ENCODE measurements at places on chromosomes 13 and 19.

- no peak for DNase-seq
Observed at GRCh38 chr19:41321600-41322270, 11.8 kb downstream of the CCDC97 start.

GRCh38 chr19:38778733-38779132 lies 5.4 kb upstream of the LGALS7 start:
- DNase-seq: no peak

- no peak for DNase-seq
Observed at GRCh38 chr19:11457115-11457514, 21.7 kb downstream of the PRKCSH start.

DNA sequence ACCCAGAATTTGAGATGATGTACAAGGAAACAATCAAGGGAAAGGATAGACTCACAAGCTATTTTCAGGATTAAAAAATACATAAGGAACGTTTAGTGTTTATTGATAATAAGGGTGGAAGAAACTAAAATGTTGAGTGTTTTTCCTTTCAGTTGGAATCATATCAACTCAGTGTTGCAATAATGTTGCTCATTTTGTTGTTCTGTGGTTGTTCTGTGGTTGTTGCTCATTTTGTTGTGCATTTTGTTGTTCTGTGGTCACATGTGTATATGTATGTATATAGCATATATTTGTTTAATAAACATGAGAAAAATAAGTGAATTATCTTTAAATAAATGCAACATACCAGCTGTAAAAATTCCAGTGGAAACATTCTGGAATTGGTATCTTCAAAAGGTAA lies 262.4 kb upstream of the SPRY2 start:
- no peak for DNase-seq

DNA sequence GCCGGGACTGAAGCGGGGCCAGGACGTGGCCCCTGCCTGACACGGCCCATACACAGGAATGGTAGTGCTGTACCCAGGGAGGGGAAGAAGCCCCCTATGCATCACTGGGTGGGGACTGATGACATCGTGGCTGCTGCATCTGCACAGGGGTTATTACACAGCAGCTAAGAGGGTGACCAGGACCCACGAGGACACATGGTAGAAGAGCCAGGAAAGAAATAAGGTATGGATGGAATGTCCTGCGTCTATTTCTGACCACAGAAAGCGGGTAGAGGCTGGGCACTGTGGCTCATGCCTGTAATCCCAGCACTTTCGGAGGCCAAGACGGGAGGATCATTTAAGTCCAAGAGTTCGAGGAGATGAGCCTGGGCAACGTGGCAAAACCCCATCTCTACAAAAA lies 24.1 kb downstream of the DCAF15 start:
- DNase-seq: no peak

- no peak for DNase-seq
Observed at GRCh38 chr19:3071768-3072167, 9.5 kb upstream of the TLE5 start.

DNA sequence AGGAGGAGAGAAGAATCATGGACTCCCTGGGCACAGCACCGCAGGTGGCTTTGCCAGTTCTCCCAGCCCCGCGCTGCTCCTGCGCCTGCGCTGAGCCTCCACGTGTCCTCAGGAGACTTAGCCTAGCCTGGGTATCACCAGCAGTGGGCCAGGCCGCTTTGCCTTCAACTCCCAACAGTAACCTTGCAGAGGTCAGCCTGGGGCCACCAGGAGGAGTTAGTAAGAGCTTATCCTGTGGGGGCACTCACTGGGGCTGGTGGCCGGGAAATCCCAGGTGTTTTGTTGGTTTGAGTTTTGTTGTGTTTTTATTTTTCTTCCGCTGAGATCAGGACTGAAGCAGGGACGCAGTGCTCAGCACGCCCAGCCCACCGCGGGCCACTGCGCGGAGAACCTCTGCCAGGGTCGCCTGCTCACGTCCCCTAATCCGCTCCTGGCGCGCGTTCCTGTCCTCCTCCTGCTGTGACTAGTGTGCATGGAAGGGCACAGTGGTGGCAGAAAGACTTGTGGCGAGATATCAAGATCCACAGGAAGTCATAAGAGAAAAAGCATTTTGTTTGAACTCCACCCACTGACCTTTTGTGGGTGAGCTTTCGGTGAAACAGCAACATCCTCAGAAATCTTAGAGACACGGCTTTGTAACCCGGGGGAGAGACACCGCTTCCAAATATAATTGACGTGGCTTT lies 207.4 kb upstream of the RFC3 start:
- peak; percentile 59 for DNase-seq

- DNase-seq: no peak
Observed at GRCh38 chr19:32020538-32020937, 324.9 kb upstream of the ZNF507 start.

DNA sequence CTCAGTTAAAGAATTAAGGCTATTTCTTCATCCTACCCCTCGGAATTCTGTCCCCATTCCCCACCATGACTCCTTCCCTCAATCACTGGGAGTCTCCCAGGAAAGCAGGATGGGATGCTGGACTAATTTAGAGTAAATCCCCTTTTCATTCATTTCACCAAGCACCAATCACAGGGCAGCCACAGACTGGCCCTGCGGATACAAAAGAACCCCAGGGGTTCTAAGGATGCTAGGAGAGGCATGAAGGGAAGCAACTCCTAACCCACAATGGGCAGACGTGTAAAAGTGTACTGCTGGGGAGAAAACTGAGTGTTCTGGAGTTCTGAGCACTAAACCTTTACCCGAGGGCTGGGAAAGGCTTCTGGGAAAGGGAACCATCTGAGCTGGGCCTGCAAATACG lies 3.0 kb downstream of the PEPD start:
- DNase-seq: no peak

DNA sequence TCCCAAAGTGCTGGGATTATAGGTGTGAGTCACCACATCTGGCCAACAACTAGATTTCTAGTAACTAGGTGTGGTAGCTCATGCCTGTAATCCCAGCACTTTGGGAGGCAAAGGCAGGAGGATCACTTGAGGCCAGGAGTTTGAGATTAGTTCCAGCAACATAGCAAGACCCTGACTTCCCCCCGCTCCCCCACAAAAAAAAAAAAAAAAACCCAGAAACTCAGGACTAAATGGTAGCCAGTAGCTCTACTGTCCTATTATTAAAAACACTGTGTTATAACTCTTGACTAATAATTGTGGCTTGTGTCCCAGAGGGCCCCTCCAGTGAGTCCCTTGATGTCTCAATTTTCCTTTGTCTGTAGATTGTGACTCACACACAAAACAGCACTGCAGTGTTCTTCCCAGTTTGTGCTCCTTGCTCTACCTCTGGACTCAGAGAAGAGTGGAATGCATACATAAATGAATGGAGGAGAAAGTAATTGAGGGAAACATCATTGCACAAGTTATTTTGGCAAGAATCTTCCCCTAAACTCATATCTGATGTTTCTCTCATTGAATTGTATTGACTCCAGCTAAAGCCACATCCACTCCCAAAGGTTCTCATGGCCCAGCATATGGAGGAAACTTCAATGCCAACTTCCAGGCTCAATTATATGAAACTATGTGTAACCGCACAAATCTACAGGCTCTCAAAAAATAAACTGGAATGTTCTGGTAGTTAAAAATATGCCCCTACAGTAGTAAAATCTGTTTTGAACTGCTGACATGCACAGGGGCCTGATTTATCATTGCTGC lies 8.8 kb downstream of the TPT1 start:
- no peak for DNase-seq

- no peak for DNase-seq
Observed at GRCh38 chr13:27168086-27168485, 3.5 kb downstream of the USP12 start.

DNA sequence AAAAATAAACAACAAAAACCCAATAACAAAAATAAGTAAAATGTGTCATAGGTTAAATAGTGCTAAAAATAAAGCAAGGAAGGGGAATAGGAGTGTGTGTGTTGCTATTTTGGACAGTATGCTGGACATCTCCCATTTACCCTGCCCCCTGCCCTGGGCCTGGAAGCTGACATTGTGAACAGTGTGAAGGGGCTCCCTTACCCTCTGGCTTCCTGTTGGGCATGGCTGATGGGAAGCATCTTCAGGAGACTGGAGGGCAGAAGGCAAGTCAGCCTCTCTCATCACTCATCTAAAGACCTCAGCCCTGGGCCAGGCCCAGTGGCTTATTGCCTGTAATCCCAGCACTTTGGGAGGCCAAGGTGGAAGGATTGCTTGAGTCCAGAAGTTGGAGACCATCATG lies 26.7 kb downstream of the KCTD15 start:
- DNase-seq: no peak

DNA sequence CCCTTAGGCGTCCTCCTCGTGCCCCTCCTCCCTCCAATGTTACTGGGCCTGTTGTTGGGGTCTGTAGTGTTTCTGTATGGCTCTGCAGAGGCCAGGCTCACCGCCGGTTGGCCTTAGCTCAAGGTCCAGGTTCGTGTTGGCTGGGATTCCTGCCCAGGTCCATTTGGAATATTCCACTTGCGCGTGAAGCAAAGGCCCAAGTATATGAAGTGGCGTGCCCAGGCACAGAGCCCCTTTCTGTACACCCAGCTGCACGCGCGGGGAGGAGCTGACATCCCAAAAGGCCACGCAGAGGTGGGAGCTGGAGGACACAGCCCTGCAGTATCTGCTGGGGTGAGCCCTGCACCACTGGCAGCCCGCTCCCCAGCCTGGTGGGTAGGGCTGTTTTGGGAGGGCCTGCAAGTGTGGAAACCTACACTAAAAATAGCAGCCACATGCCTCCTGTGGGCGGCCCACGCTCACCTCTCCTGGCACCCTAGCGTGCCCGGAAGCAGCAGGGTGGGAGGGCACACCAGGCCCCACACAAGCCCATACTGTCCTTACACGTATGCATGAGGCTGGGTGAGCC lies 30.2 kb downstream of the CRTC1 start:
- DNase-seq: no peak

GRCh38 chr13:112943309-112944125 lies 25.5 kb upstream of the MCF2L start:
- DNase-seq: peak; percentile 30

Measured in activated naive CD4-positive, alpha-beta T cell treated with anti-CD3 and anti-CD28 coated beads for 36 hours (primary cell).